ENCODE measurements at places on chromosomes 7 and 10. TPM values are rescaled to one million over a fixed set of nuclear protein-coding genes. Genes with fewer than 3 reads are reported as not detected.

DNA sequence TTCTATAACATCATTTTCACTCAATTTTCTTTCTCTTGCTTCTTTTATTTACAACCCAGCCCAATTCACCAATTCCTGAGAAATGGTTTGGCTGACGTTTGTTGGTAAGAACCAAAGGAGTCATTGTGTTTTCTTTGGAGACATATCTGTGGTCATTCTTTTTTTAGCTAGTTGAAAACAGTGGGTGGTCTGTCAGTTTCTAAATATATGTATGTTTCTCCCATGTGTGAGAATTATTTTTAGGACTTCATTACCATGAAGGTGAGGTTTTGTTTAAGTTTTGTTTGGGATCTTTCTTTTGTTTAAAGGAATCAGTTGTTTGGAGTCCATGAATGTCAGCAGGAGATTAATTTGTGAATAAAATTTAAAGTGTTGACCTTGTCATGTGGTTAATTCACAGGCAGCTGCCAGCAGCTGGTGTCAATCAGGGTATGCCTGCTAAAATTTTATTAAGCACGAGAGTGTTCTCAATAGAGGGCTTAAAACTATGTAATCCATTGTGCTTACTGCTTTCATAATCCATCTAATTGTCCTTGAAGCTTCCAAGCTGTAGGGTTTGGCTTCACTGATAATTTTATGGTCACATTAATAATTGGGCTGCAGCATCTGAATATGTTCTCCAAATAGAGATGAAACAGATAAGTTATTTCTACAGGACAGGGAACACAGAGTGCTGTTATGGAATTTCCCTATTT is 38.7 kb downstream of the INSYN2A start:
- no peaks in the 10 kb centered on the region for H3K36me3 ChIP-seq
- no peak for DNase-seq
- no peaks in the 10 kb centered on the region for H3K27me3 ChIP-seq
- H3K4me1 ChIP-seq: no peaks in the 10 kb centered on the region

- H3K27me3 ChIP-seq: peaks cover 7% of the 10 kb centered on the region
- H3K4me1 ChIP-seq: no peaks in the 10 kb centered on the region
- DNase-seq: no peak
- H3K36me3 ChIP-seq: no peaks in the 10 kb centered on the region
- no peak overlapping the region for H3K4me3 ChIP-seq
These were observed 51.7 kb upstream of the NANOS1 start for GRCh38 chr10:118977835-118978234.

DNA sequence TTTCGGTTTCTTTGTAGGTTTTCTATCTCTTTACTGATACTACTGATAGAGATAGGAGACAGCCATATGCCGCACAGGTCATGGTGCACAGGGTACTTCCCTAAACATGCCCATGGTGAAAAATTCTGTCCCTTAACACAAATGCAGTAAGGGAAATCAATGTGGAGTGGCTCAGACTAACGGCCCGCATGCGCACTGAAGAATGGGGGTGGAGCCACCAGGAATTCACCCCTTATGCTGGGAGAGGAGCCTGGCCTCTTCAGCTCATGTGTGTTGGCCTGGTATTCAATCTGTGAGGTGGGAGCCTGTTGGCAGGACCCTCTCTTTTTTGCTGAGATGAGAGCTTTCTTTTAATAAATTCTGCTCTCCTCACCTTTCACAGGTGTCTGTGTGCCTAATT is 8.4 kb upstream of the URGCP start:
- DNase-seq: no peak
- peaks cover 3% of the 10 kb centered on the region for H3K36me3 ChIP-seq
- H3K4me3 ChIP-seq: no peak overlapping the region
- H3K27ac ChIP-seq: no peak overlapping the region
- no peaks in the 10 kb centered on the region for H3K27me3 ChIP-seq
- H3K4me1 ChIP-seq: no peaks in the 10 kb centered on the region

GRCh38 chr7:72706521-72706920 is 121.5 kb downstream of the TYW1B start:
- DNase-seq: no peak
- no peaks in the 10 kb centered on the region for H3K4me1 ChIP-seq
- H3K27me3 ChIP-seq: no peaks in the 10 kb centered on the region
- H3K4me3 ChIP-seq: no peak overlapping the region

Gene CYP26A1
- not detected for total RNA-seq

Gene BBS9
- total RNA-seq: 13.0 TPM

Gene ANKRD61
- total RNA-seq: 0.22 TPM

Gene AMPH
- not detected for total RNA-seq

DNA sequence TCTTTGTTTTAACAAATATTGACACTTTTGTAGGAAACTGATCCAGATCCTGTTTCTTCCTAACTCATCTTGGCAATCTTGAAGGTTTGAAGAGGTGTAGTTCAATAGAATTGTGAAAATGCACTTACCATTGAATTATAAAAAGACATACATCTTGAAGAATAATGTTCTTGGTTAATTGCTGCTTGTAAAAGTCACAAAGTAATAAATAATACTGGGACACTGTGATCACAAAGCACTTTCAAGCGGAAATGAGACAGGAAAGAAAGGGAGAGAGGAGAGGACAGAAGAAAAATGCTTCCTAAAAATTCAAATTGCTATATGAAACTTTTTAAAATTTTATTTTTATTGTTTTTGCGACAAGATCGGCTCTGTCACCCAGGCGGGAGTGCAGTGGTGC is 15.2 kb upstream of the NFE2L3 start:
- no peaks in the 10 kb centered on the region for H3K27me3 ChIP-seq
- no peak overlapping the region for H3K4me3 ChIP-seq
- no peak overlapping the region for H3K27ac ChIP-seq
- DNase-seq: no peak
- no peaks in the 10 kb centered on the region for H3K36me3 ChIP-seq

GRCh38 chr7:74334030-74334429 is 44.8 kb downstream of the CLIP2 start:
- DNase-seq: no peak
- H3K27me3 ChIP-seq: no peaks in the 10 kb centered on the region
- no peaks in the 10 kb centered on the region for H3K4me1 ChIP-seq
- no peak overlapping the region for H3K27ac ChIP-seq
- no peaks in the 10 kb centered on the region for H3K36me3 ChIP-seq

Gene STAMBPL1
- 38.5 TPM for total RNA-seq

DNA sequence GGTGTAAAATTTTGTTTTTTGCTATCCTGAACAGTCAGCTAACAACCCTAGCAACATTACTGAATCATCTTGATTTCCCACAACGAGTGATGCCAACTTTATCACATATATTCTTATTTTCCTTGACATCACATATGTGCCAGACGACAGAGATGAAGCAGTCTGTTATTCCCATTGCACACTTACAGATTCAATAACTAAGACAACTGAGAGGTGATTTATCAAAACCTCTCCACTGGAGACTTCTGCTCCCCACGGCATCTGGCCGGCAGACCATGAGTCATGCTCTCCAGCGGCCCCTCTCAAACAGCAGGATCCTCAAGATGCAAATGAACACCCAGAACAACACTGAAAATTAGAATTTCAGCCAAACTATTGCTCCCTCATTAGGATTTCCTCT is 57.1 kb downstream of the AMPH start:
- H3K36me3 ChIP-seq: no peaks in the 10 kb centered on the region
- no peaks in the 10 kb centered on the region for H3K4me1 ChIP-seq
- no peaks in the 10 kb centered on the region for H3K27me3 ChIP-seq
- no peak overlapping the region for H3K4me3 ChIP-seq
- DNase-seq: no peak

- peaks cover 82% of the 10 kb centered on the region for H3K4me1 ChIP-seq
- H3K36me3 ChIP-seq: no peaks in the 10 kb centered on the region
- H3K27ac ChIP-seq: peak overlapping the region; percentile 99
- peak overlapping the region; percentile 45 for H3K4me3 ChIP-seq
These were observed 153.1 kb downstream of the SLIT1 start for GRCh38 chr10:97032624-97033023.

GRCh38 chr10:33739031-33739430 is 404.6 kb upstream of the NRP1 start:
- DNase-seq: no peak
- no peak overlapping the region for H3K27ac ChIP-seq
- H3K4me1 ChIP-seq: no peaks in the 10 kb centered on the region
- H3K4me3 ChIP-seq: no peak overlapping the region
- H3K36me3 ChIP-seq: no peaks in the 10 kb centered on the region
- no peaks in the 10 kb centered on the region for H3K27me3 ChIP-seq

Gene GNAT3
- 0.26 TPM for total RNA-seq

All from Karpas-422 (cell line).